ENCODE measurements at places on chromosomes 5 and 9.

GRCh38 chr5:10565785-10566542 lies 2.1 kb downstream of the ANKRD33B start:
- DNase-seq, result no peak

DNA sequence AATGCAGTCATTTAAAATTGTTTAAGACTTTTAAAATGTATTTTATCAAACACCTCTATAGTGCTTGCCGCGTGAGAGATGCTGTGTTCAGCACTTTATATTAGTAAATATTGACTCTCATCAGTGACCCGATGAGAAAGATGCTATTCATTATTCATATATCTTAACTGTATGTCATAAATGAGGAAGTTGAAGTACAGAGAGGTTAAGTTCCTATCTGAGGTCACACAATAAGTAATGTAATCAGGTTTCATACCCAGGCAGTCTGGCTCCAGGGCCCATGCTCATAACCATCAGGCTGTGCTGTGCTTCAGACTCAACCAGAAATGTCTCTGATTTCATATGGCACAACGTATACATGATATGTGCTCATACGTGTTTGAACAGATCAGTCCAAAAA lies 119.0 kb downstream of the SV2C start:
- DNase-seq, result no peak

GRCh38 chr5:178115136-178115813 lies 1.9 kb downstream of the N4BP3 start:
- no peak for DNase-seq

GRCh38 chr5:177428574-177429217 lies 2.2 kb downstream of the GRK6 start:
- no peak for DNase-seq

GRCh38 chr9:90176901-90177300 lies 465.7 kb downstream of the DIRAS2 start:
- no peak for DNase-seq

- no peak for DNase-seq
These were observed 16.7 kb downstream of the TRAF1 start for GRCh38 chr9:120909904-120910303.

DNA sequence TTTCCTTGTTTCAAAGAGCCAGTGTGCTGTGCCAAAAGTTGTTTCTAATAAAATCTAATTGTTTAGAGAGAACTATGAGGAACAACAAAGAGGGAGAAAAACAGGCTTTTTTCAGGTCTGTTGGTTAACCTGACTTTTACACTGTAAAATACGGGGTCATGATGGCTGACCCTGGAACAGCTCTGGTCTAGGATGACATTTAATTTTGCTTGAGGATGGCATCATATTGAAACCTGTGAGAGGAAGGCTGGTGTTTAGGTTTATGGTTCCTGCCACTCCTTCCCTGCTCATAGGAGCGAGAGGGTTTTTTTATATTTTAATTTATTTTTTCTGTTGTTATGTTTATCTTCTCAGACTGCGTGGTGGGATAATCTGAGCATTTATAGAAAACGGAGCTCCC lies 327.6 kb downstream of the KDM4C start:
- no peak for DNase-seq

GRCh38 chr9:16823906-16824305 lies 46.6 kb downstream of the BNC2 start:
- DNase-seq, result no peak

DNA sequence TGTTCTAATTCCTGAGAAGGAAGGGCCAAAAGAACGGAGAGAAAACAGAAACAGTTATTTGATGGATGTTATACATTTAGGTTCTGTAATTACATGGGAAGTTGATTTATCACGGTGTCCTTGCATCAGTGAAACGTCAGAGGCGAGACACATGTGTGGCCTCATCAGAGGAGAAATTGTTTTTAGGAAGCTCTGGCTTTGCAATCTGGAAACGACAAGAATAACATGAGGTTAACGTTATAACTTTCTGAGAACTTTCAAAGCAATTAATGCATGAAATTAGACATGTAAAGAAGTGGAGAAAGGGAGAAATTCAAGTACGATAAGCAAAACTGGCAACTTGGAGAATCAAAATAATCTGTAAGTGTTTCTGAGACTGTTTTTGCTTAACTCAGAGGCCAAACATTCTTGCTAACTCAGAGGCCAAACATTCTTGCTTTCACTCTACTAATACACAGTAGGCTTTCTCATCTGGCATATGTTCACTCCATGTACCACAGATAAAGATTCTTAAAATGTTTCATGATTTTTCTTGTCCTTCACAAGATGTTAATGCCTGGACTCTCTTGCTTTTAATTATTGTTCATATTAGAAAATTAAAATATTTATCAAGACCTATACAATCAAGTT lies 933.0 kb downstream of the TLE4 start:
- no peak for DNase-seq
